CD8-positive, alpha-beta T cell (primary cell): ENCODE measurements at places on chromosomes 6 and 20. TPM values are rescaled to one million over a fixed set of nuclear protein-coding genes. Genes with fewer than 3 reads are reported as not detected.

The C6orf15 gene
- not detected for total RNA-seq

The MYLK4 gene
- 0.61 TPM for total RNA-seq

The SNAP91 gene
- total RNA-seq = not detected

The CFAP61 gene
- not detected for total RNA-seq

The REM1 gene
- total RNA-seq = not detected
